CD4-positive, alpha-beta T cell treated with Interleukin-6 for 4 hours (primary cell): ENCODE measurements at places on chromosomes 11 and 22.

DNA sequence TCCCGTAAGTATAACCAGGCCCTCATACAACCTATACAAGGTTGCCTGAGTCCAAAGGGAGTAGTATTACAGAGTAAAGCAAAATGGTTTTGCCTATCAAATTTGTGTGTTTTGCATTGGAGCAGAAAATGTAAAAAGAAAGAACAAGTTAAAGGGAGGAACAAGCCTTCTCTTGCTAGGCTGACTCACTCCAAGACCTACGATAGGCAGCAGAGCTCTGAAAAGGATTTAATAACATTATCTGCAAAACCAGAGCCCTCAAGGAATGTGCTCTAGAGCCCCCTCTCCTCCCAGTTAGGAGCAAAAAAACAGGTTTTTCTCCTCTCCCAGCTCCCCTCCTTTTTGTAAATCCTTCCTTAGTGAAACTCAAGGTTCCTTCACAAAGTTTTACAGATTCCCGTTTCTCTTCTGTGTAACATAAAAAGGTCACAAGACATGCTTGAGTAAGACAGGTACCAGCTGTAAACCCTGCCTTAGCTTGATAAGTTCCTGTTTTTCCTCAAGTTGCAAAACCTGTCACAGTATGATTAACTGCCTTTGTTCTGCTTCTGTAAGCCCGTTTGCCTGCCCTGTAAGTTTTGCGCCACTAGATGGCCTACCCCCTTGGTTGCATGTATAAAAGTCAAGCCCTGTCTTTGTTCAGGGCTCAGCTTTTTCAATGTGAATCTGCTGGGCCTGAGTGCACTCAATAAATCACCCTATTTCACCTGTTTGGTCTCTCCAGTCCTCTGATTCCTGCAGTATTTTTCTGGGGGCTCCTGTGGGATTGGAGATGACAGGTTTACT is 498.2 kb downstream of the KCNA4 start:
- DNase-seq: no peak

GRCh38 chr11:85752201-85752889 is 58.6 kb downstream of the SYTL2 start:
- DNase-seq: peak; percentile 54

GRCh38 chr22:49540084-49540912 is 287.4 kb downstream of the BRD1 start:
- no peak for DNase-seq

DNA sequence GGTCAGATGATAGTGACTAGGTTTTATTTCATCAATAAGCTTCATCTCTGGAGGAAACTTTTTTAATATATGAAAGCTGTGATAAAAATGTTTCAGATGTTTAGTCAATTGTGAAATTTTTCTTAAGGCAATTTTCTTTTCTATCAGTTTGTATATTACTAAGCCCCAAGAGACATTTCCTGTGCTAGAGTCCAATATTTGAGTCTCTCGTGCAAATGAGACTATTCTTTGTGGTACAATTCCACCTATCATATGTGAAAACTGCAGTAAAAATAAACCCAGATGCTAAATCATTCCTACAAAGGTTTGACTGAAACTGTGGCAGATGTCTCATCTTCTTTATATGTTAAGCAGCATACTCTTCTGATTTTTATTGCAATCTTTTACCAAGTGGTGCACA is 28.0 kb downstream of the CTR9 start:
- no peak for DNase-seq

DNA sequence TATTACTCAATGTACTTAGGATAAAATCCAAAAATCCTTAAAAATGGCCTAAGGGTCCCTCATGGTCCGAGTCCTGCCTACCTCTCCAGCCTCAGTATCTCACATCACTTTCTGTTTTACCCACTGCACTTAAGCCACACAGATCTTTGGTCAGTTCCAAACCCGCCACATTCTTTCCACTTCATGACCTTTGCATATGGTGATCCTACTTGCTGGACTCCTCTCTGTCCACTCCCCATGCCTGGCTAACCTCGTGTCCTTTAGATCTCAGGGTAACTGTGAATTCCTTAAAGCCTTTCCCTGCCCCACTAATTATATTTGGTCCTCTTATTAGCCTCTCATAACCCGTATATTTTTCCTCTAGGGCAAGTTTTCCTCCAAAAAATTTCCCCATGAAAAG is 1.2 kb downstream of the NUP160 start:
- no peak for DNase-seq

- DNase-seq: no peak
These were observed 114.4 kb upstream of the BLID start for GRCh38 chr11:122230385-122230755.

DNA sequence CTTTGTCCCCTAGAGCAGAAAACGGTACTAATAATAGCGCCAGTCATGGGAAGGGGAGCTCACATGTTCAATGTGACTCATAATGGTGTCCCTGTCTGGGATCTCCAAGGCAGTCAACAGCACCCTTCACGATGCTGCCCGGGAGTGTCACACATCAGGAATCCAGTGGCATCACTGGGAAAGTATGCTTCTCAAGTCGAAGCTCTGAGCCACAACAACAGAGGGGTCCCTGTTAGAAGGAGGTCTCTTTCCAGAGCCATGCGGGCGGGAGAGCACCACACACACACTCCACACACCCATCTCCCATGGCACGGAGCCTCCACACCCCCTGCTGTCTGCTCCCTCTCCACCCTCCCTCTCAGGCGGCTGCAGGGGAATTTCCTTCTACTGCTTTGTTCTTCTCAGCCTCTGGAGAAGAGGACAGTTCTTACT is 119.7 kb downstream of the ETS1 start:
- no peak for DNase-seq

DNA sequence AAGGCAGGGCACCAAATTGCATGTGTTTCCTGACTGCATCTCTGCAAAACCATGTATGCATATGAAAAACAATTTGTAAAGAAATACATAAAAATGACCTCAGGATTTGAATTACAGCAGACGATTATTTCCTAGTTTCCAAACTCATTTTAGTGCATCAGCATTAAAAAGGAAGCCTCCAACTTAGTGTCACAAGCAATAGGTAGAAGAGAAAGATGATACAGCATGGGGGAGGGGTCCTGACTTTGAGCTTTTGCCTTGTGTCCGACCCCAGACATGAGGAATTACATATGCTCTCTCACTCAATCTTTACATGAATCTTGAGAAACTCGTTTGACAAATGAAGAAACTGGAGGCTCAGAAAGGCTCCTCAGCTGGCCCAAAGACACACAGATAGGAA is 294.6 kb upstream of the NARS2 start:
- DNase-seq: no peak

GRCh38 chr11:108947654-108948570 is 283.0 kb downstream of the DDX10 start:
- no peak for DNase-seq

GRCh38 chr11:75145972-75146519 is 4.9 kb upstream of the SLCO2B1 start:
- DNase-seq: no peak

- DNase-seq: no peak
These were observed 1.8 kb upstream of the NAALADL1 start for GRCh38 chr11:65059959-65060824.

DNA sequence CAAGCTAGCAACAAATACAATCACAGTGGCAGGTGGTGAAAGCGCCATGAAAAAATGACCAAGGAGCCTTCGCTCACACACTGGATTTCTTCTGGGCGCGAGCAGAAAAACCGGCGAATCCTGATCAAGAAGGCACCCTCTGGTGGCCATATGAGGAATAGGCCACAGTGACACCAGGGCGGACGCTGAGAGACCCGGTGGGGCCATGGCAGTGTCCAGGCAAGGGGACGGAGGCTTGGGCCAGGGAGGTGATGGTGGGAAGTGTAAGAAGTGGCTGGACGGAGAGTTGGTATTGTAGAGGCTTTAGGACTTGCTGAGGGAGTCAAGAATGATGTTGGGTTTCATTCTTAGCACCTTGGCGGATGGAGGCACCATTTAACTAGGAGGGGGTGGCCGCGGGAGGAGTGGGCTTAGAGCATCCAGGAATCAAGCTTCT is 16.9 kb upstream of the RAC2 start:
- DNase-seq: peak; percentile 72

- DNase-seq: no peak
These were observed 79.3 kb downstream of the ADAMTS15 start for GRCh38 chr11:130527636-130528297.

GRCh38 chr22:23772649-23773473 is at the start of gene MMP11:
TSS of gene MMP11 (plus strand) at chr22:23772849. CDS start at chr22:23772871, 22 bp downstream.
- DNase-seq: peak; percentile 82

DNA sequence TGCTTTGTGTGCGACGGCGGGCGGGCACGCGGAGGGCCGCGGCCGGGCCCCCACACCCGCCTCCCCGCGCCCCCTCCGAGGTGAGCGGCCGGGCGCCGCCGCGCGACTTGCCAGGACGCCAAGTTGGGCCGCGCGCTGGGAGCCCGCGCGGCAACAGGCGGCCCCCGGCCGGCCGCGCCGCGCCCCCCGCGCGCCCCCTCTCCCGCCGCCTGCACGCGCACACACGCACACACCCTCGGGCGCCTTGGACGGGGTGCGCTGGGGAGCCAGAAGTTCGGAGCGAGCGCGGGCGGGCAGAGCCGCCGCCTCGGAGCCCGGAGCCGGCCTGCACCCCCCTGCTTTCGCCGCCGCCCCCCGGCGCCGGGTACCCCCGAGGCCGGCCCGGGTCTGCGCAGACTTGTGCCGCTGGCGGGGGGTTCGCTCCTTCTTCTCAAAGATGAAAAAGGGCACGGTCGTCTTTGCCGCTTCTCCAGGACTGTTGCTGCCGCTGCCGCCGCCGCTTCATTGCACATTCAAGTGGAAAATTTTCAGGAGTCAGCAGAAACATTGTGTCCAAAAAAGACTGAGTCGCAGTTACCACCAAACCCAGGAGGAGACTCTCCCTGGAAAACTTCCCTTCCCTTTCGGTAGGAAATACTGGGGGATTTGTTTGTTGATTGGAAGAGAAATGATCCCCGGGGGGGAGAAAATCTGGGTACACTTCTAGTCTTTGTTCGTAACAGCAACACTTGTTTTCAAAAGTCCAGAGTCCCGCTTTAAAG is 895 bp downstream of the TEAD1 start:
- DNase-seq: peak; percentile 7

DNA sequence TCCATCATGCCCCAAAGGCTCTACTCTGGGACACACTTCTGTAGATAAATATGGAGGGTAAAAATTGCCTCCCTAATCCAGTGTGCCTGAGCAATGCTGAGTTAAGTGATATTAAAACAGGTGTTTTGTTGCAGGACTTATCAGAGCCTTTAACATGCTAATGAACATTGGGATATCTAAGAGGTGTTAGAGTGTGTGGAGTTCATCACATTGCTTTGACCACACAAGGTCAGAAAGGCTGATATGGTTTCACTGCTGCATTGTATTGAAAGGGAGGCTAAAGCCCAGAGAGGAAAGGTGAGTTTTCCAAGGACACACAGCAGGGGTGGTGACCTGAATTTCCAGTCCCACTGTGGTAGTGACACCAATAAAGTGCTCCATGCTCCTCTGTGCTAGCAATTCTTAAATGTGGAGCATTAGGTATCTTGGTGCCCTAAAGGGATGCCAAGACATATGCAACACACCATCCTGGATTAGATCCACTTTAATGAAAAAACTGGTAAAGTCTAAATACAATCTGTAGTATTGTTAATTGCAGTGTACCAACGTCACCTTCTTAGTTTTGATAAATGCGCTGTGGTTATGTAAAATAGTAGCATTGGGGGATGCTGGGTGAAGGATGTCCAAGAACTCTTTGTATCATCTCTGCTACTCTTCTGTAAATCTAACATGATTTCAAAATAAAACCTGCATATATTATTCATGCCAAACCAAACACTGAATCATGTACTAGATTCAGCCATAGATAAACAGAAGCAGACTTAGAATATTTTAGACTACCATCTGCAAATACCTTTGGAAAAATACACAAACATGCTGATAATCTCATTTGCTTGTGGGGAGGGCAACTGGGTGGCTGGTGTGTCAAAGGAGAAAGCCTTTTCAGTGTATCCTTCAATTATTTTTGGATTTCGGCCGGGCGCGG is 45.8 kb downstream of the MIAT start:
- DNase-seq: no peak

- no peak for DNase-seq
These were observed 155.8 kb upstream of the POU2AF2 start for GRCh38 chr11:111089759-111090158.

- no peak for DNase-seq
These were observed 1282.1 kb downstream of the TBC1D22A start for GRCh38 chr22:48044487-48045060.

DNA sequence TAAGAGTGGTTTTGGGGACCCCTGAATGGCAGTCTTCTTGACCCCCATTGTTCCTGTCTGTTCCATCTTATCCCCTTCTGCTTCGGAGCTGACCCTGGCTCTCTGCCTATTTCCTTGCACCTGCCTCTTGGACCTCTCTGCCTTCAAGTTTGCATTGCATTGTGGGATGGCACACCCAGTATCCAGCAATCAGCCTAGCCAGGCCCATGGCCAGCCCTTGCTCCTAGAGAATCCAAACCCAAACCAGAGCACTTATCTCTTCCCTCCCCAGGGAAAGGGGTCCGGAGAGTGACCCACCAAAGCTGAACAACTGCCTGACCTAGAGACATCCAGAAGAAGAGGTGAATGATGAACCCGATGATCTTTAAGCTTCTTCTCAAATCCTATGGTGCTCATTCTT is 607.3 kb upstream of the CADM1 start:
- no peak for DNase-seq

GRCh38 chr11:111602865-111603610 is 789 bp downstream of the SIK2 start:
- DNase-seq: peak; percentile 25

GRCh38 chr11:56783448-56784041 is 35.0 kb upstream of the OR9G4 start:
- DNase-seq: no peak

- peak; percentile 94 for DNase-seq
These were observed 6.2 kb upstream of the NEAT1 start for GRCh38 chr11:65416341-65416824.

DNA sequence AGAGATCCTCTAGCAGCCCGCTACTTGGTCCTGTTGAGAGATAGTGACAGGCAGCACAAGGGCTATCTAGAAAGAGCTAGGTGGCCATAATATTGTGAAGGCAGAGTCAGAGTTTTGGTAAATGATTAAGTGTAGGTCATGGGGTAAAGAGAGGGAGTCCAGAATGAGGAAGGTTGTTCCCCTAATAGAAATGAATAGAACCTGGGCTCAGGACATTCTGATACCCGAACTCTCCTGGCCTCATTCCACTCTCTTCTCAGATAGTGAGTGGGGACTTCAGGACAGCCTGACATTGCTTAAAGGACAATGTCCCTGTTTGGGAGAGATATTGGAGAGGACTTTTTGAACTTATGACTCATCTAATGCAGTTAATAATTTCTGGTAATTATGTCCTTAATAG is 20.6 kb downstream of the SLC5A1 start:
- no peak for DNase-seq
